ENCODE measurements at places on chromosomes 16 and 17.

DNA sequence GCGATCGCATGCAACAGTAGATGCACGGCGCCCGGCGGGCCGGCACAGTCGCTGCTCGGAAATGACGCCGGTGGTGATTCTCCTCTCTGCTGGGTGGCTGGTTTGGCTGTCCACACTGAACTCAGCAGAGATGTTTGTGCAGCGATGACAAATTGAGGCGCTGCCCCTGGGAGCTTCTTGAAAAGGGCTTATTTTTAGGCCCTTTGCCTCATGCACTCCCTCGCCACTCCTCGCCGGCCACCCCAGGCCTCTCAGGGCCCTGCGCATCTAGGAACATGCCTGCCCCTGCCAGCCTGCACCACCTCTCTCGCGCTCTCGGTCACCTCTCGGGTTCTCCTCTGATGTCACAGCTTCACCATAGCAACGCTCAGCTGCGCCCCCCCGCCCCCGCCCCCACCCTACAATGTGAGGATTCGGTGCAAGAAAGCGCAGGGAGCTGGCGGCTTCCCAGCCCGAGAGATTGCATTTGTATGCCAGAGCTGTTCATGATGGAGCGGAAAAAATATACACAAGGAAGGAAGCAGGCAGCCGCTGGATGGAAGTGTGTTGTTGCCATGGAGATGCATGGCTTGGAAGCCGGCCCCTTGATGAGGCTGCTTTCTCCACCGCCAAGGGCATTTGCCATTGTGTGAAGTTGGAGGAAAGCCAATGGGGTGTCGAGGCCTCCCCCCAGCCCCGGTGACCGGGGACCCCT, 81.3 kb upstream of the PLCG2 start:
- peak; percentile 54 for DNase-seq

DNA sequence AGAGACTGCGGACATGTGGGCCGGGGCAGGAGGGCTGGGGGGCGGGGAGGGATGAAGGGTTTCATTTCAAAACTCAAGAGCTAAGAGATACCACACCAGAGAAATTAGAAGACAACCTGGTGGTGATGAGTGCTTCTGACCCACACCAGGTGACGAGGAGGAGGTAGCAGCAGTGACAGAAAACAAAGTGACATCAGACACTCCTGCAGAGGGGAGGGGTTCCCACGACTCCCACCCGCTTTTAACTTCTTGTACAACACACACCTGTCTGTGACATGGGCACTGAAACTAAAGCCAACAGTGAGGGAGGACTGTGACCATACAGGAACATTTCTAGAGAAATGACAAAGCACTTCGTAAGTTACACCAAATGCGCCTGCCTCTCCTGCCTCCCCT, 112.9 kb downstream of the ANKRD11 start:
- no peak for DNase-seq

DNA sequence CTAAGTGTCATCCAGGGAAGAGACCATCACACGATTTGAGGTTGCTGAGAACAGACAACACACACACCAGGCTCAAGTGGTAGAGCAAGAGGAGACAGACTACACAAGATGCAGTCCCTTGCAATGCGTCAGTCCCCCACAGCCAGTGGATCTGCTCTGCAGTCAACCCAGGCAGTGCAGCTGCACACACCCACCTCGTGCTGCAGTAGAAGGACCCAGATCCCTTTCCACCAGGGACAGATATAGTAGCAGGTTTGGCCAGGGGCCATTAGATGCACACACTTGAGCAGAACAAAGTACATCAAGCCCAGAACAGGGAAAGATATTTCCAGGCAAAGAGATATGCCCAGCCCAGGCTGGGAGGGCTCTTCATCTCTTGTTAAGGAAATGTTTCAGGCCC, 112.9 kb downstream of the GRIN2A start:
- DNase-seq: no peak

GRCh38 chr17:15101175-15101574, 164.0 kb downstream of the PMP22 start:
- no peak for DNase-seq

- no peak for DNase-seq
Observed at GRCh38 chr17:79966681-79967080, 69.0 kb downstream of the TBC1D16 start.

- no peak for DNase-seq
Observed at GRCh38 chr17:67647482-67647881, 70.3 kb upstream of the NOL11 start.

DNA sequence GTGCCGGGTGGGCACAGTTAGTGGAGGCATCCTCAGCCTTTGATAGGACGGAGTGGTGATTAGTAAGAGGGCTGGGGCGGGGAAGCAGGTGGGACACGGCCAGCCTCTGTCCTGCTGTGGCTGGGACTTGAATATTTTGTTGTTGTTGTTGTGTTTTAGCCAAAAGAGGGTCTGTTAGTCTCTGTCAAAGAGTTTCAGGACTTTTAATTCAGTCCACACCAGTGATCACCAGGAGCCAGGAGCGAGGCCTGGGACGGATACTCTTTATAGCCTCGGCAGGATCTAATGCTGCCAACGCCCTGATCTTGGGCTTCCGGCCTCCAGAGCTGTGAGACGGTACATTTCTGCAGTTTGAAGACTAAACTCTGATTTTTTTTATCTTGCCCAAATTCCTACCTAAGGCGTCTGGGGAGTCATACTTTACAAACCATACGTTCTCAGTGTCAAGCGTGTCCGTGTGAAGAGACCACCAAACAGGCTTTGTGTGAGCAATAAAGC, 2.9 kb upstream of the RNF213 start:
- no peak for DNase-seq

GRCh38 chr16:17278988-17279387, 191.8 kb downstream of the XYLT1 start:
- DNase-seq: no peak
